Right renal cortex interstitium (tissue), 3 donors: ENCODE measurements at places on chromosomes 4 and X. TPM values are rescaled to one million over a fixed set of nuclear protein-coding genes. Genes with fewer than 3 reads are reported as not detected.
A peak's percentile ranks its signal among the peaks of the same experiment; 100 is the strongest.

Gene FRMPD3
- polyA plus RNA-seq: 0.30 TPM

Gene FGFBP2
- 0.35 TPM for polyA plus RNA-seq

Gene KIF4A
- polyA plus RNA-seq: 18.2 TPM

Gene TRIML2
- not detected for polyA plus RNA-seq

Gene ARX
- not detected for polyA plus RNA-seq

Gene CT55
- 0.20 TPM for polyA plus RNA-seq

Gene ZFYVE28
- polyA plus RNA-seq: 1.8 TPM

Gene NDNF
- polyA plus RNA-seq: 92.1 TPM

Gene SHOX
- polyA plus RNA-seq: 0.06 TPM

Gene ATP5ME
- 272 TPM for polyA plus RNA-seq

Gene NR0B1
- polyA plus RNA-seq: not detected

Gene NUP62CL
- 15.0 TPM for polyA plus RNA-seq

GRCh38 chr4:44056721-44057151, 391.9 kb downstream of the KCTD8 start:
- no peak for DNase-seq

GRCh38 chrX:10676235-10676957, 56.0 kb upstream of the MID1 start:
- no peak for DNase-seq

DNA sequence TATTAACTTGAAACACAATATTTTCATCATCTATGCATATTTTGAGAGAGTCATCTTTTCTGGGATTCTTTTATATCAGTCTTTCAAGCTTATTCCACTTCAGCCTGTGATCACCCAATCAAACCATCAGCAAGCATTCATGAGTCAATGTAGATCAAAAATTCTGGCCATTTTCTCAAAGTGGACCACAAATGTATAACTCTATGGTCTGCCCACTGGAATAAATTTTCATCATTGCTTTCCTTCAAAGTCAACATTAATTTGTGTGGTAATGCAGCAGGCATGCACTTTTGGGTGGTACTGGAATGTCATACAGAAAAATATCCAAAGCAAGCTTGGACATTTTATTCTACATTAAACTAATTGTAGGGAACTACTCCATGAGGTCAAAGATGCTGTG, 1013.0 kb downstream of the STIM2 start:
- no peak for DNase-seq

- DNase-seq: no peak
These were observed 46.9 kb upstream of the SLC25A4 start for GRCh38 chr4:185096032-185096653.

DNA sequence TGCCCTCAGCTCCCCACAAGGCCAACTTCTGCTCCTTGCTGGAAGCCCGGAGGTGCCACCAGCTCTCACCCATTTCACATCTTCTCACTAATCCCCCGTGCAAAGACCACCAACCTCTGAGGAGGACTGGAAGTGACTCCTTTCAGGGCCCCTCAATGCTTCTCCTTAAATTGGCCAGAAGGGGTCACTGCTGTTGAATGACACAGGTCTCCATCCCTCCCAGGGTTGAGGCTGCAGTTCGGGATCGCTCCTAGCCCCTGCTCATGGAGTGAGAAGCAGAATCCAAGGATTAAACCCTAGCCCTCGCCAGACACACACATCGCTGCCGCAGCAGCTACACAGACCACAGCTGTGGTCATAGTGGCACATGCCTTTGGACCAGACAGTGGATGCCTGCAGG, 279.5 kb upstream of the TAPT1 start:
- DNase-seq: no peak

GRCh38 chr4:111957116-111957515, 188.1 kb upstream of the FAM241A start:
- DNase-seq: no peak

GRCh38 chr4:81314196-81314896, 99.3 kb upstream of the PRKG2 start:
- peak; percentile 84 for DNase-seq

DNA sequence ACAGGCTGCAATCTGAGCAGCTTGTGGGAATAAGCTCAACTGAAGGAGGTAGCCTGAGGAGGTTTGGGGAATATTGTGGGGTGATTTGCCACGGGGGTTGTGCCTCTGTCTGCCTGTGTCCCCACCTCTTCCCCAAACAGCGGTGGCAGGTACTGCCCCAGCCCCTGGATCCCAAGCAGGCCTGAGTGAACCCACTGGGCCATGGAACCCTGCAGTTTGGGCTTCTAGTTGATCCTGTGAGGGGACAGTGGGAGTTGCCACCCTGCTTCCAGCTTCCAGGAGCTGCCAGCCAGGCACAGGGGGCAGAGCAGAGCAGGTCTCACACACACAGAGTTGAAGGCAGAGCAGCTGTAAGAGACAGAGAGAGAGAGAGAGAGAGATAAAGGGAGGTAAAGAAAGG, 97.4 kb downstream of the PJA1 start:
- no peak for DNase-seq

GRCh38 chrX:41923978-41924683, 777 bp upstream of the CASK start:
- no peak for DNase-seq

DNA sequence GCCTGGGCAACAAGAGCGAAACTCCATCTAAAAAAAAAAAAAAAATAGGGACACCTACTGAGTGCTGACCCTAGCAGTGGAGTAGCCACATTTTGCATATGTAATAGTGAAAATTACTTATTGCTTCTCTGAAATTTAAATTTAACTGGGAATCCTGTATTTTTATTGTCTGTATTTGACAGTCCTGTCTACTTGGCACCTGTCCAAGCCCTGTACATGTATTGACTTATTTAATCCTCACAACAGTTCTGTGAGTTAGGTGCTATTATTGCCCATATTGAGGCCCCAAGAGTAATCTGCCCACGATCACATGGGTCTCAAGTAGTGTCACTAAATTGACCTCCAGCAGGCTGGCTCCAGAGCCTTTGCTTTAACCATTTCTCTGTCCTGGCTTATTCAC, 81.6 kb downstream of the WDR19 start:
- DNase-seq: no peak

DNA sequence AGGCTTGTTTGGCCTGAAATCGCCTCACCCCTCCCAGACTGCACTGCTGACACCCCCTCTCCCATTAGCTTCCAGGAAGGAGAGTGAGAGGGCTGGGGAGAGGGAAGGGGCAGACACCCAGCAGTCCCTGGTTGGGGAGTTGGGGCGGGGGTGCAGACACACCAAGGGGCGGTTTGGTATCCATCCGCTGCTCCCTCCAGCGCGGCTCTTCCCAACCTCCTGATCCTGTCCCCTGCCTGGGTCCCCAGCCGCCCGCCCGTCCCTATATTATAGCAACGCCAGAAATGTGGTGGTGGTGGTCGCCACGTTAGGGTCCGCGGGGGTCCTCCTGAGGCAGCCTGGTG, 24.9 kb downstream of the GPRASP3 start:
- DNase-seq: no peak

DNA sequence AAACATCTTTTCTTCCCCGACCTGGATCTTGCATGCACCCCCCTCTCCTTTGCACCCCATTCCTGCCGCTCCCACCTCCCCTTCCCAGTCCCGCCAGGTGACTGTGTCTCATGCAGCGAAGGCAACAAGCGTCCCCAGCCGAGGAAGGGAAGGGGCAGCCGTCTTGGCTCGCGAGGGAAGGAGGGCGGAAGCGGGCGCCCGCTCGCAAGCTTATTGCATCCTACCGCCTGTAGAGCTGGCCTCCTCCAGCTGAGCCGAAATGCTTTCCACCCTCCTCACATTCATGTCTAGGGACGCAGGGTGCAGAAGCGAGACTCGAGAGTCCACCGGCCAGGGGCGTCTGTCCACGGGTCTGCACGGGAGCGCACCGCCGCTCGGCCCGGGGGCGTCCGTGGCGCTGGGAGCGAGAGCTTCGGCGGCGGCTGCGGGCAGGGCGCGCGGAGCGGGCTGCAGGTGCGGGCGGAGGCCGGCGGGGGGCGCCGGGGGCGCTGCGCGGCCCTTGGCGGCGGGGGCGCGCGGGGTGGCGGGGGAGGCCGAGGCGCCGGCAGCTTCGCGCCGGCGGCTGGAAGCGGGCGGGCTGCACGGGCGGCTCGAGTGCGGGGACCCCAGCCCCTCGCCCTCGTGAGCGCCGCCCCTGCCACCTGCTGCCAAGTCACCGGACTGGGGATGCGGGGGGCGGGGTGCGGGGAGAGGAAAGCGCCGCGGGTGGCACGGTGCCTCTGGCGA, at the start of gene KCNIP4:
TSS of gene KCNIP4 (minus strand) at position 426 of the 726 bp plus-strand sequence.
- DNase-seq: peak; percentile 8

- DNase-seq: no peak
These were observed 23.6 kb downstream of the PPP2R3B start for GRCh38 chrX:362937-363620.

GRCh38 chr4:137125011-137125410, 407.3 kb downstream of the PCDH18 start:
- no peak for DNase-seq

DNA sequence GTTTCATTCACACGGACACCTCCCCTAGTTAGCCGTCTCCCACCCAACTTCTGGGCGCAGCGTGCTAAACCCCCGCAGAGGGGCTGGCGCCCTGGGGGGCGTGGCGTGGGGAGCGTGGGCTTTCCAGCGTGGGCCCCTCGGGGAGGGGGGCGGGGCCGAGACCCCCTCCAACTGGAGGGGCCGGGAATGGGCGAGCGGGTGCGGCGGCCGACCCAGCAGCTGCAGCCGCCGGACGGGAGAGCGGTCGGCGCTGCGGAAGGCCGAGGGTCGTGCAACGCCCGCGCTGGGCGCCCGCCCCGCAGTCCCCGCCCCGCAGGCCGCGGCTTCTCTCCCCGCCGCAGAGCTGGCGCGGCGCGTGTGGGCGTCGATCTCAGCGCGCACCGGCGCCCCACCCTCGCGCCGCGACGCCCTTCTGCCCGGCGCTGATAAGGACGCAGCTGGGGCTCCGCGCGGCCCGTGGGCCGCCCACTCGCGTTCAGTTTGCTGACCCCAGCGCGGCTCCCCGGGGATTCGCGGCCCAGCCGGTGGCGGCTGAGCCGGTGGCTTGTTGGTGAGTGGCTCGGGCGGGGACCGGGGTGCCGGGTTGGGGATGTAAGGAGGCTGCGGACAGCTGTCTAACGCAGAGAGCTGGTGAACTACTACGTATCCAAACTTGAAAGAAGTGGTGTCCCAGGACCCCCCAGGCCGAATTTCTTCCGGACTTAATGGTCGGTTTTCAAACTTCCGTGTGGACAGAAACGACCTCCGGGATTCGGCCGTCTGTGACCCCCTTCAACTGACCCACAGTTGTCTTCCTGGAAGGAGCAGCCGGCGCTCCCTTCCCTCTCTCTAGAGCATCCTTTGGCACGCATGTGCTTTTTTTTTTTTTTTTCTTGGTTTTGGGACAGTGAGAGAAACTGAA, 1.5 kb downstream of the FHDC1 start:
- no peak for DNase-seq

DNA sequence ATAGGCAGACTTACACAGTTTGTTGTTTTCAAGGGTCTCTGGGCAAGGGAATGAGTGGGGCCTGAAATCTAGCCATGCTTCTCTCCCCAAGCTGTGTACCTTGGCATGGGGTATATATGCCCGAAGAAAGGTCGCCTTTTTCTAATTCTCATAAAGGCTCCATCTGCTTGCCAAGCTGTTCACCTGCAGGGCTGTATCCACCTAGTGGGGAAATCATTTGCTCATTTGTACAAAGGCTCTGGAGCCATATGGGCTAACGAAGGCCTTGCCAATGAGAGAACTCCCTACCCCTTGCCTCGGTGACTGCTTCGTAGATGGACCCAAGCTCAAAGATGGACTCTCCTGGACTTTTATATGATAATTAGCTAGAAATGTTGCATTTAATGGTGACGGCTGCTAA, 1097.0 kb downstream of the PDHA2 start:
- no peak for DNase-seq

- no peak for DNase-seq
These were observed 160.8 kb upstream of the VCX3A start for GRCh38 chrX:6695717-6696116.

GRCh38 chr4:155403886-155404285, 27.1 kb upstream of the MAP9 start:
- DNase-seq: no peak

DNA sequence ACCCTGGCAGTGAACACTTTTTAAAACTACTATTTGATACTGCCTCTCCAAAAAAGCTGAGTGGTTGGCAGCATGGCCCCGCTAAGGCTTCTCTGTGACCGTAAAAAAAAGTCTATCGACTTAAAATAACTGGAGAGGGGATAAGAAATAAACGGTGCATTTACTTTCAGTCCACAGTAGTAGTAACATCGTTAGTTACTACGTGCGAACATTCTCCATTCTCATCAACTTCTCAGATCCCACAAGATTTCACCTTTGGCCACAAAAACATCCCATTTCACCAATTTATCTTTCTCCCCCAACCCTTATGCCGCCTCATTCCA, 524 bp upstream of the EXOSC9 start:
- DNase-seq: no peak

DNA sequence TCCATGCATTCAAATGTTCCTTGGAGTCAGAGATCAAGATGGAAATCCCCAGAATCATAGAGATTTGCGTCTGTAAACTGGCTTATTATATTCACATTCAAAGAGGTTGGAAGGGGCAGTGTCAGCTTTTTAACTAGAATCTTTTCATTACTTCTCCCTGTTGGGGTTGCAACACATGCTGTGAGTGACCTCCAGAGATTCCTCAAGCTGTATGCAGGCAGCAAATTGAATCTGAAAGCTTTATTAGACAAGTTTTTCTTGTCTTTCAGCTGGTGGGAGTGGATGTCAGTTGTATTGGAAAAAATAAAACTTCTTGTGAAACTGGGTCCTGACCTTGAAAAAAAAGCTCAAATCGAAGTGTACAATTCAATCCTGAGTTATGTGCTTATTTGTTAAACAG, 736.5 kb upstream of the FTHL17 start:
- no peak for DNase-seq

GRCh38 chr4:21184788-21185187, 484.5 kb downstream of the PACRGL start:
- no peak for DNase-seq

GRCh38 chr4:37393889-37394288, 149.3 kb downstream of the NWD2 start:
- DNase-seq: no peak

DNA sequence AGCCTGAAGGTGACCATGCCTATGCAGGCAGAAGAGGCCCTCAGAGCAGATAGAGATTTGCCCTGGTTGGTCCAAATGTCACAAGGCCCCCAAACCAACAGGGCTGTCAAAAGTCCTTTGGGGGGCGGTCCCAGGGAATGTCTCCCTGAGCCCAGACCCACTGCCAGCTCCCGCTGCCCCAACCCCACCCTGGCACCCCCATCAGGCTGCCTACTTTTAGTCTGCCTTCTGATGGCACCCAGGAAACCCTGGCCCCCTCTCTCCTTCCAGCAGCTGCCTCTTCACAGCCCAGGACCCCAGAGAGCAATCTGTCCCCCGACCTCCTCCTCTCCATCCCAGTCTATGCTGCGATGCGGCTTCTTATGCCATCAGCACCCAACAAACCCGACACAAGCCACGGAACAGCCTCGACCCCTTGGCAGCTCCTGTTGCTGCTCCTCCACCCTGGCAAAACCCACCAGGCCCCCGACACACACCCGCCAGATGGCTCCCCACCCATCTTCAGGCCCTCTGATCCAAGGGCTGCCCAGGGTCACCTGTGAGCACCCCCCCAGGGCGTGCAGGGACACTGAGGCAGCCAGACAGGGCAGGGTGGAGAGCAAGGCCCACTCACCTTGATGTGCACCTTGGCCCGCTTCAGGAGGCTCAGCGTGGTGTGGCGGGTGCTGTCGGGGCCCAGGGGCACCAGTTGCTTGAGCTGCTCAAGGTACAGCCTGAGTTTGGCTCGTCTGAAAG, 9.9 kb downstream of the MXD4 start:
- DNase-seq: no peak

GRCh38 chrX:39896951-39897740, 200.6 kb downstream of the BCOR start:
- no peak for DNase-seq
